ENCODE measurements at places on chromosomes 5 and 9. TPM values are rescaled to one million over a fixed set of nuclear protein-coding genes. Genes with fewer than 3 reads are reported as not detected.

Gene HARS2
- total RNA-seq = 21.1 TPM

- H3K27ac ChIP-seq = no peak overlapping the region
- no peak for DNase-seq
- H3K27me3 ChIP-seq = no peaks in the 10 kb centered on the region
- no peaks in the 10 kb centered on the region for H3K36me3 ChIP-seq
These were observed 667.8 kb upstream of the RGMB start for GRCh38 chr5:98105681-98106080.

- no peak for DNase-seq
- H3K4me3 ChIP-seq = no peak overlapping the region
- H3K4me1 ChIP-seq = no peaks in the 10 kb centered on the region
- H3K36me3 ChIP-seq = no peaks in the 10 kb centered on the region
- H3K27ac ChIP-seq = no peak overlapping the region
These were observed 158.9 kb downstream of the HINT1 start for GRCh38 chr5:131005963-131006684.

- no peaks in the 10 kb centered on the region for H3K4me1 ChIP-seq
- H3K4me3 ChIP-seq = no peak overlapping the region
- H3K36me3 ChIP-seq = no peaks in the 10 kb centered on the region
- DNase-seq = no peak
These were observed 34.9 kb downstream of the SH3GL2 start for GRCh38 chr9:17613758-17614157.

Gene LURAP1L
- total RNA-seq = 12.3 TPM

DNA sequence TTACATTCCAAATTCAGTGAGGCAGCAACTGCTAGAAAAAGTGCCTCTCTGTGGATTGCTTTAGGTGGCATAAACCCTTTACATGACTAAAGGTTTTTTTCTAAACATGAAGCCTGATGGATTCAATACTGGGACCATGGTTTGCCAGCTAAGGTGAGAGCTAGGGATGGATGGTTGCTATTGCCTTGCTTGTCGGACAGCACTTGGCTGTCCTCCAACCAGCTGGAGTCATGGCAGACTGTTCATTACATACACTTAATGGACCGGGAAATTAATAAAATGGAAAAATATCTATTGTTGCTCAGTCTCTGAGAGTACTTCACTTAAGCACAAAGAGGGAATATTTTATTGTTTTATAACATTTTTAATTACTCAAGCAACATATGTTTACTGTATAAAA is 116.9 kb upstream of the TRPC7 start:
- no peaks in the 10 kb centered on the region for H3K4me1 ChIP-seq
- H3K4me3 ChIP-seq = no peak overlapping the region
- H3K27ac ChIP-seq = no peak overlapping the region
- DNase-seq = no peak
- H3K36me3 ChIP-seq = no peaks in the 10 kb centered on the region
- no peaks in the 10 kb centered on the region for H3K27me3 ChIP-seq

GRCh38 chr9:124894741-124895170 is 32.8 kb downstream of the ARPC5L start:
- no peaks in the 10 kb centered on the region for H3K36me3 ChIP-seq
- no peaks in the 10 kb centered on the region for H3K4me1 ChIP-seq
- H3K4me3 ChIP-seq = no peak overlapping the region
- no peak overlapping the region for H3K27ac ChIP-seq

GRCh38 chr5:160152901-160153300 is 33.7 kb upstream of the PWWP2A start:
- H3K36me3 ChIP-seq = no peaks in the 10 kb centered on the region
- DNase-seq = no peak
- H3K27ac ChIP-seq = no peak overlapping the region
- H3K4me1 ChIP-seq = no peaks in the 10 kb centered on the region
- no peaks in the 10 kb centered on the region for H3K27me3 ChIP-seq

DNA sequence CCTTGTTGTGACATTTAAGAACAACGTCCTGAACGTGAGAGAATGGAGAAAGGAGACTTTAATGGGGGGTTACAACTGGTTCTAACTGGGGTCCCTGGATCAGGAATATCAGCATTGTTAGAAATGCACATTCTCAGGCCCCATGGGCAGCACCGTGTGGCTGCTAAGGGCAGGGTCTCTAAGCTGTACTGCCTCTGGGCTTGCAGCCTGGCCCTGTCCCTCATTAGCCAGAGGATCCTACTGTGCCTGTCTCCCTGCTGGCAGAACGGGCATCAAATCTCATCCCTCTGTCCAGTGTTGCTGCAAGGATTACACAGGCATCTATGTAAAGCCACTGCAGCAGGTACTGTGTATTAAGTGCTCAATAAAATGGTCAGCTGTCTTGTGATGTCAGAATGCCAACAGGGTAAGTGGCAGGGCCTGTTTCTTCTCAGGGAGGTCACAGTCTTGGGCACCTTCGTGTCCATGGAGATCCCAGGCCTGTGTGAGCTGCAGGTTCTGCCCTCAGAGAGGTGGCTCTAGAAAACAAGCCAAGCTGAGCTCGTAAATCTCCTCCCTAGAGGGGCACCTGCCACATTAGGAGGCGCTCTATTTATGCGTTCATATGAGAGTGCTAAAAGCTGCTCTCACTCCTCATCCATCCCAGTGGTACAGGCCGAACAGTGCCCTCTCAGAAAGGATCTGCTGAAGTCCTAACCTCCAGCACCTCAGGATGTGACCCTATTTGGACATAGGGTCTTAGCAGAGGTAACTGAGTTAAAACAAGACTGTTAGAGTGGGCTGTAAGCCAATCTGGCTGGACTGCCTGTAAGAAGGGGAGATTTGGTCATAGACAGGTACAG is 210.5 kb downstream of the GADD45G start:
- H3K4me3 ChIP-seq = no peak overlapping the region
- H3K4me1 ChIP-seq = no peaks in the 10 kb centered on the region
- H3K27ac ChIP-seq = no peak overlapping the region
- no peaks in the 10 kb centered on the region for H3K36me3 ChIP-seq

Gene CCL21
- total RNA-seq = 84.9 TPM

GRCh38 chr9:33465596-33466564 is 7.8 kb downstream of the NOL6 start:
- no peaks in the 10 kb centered on the region for H3K4me1 ChIP-seq
- peaks cover 16% of the 10 kb centered on the region for H3K36me3 ChIP-seq
- no peak overlapping the region for H3K27ac ChIP-seq
- DNase-seq = no peak
- no peaks in the 10 kb centered on the region for H3K27me3 ChIP-seq
- H3K4me3 ChIP-seq = no peak overlapping the region

Gene SLC45A2
- total RNA-seq = not detected

DNA sequence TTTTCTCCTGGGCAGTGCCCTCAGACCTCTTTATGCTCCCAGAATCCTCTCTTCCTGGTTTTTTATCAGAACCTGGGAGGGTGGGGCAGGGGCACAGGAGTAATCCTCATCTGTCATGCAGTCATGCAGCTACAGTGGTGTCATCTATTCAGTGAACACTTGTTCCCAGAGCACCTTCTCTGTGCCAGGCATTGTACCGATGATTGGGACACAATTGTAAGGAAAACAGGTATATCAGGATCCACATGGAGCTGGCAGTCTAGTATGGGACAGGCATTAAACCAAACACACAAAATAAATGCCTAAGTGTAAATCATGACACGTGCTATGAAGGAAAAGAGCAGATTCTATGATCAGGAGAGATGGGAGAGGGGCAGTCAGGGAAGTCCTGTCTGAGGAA is 21.5 kb upstream of the IDNK start:
- no peaks in the 10 kb centered on the region for H3K36me3 ChIP-seq
- no peak for DNase-seq
- H3K27me3 ChIP-seq = no peaks in the 10 kb centered on the region
- no peaks in the 10 kb centered on the region for H3K4me1 ChIP-seq
- H3K27ac ChIP-seq = no peak overlapping the region

GRCh38 chr9:86093788-86094555 is 5.4 kb downstream of the GOLM1 start:
- no peaks in the 10 kb centered on the region for H3K4me1 ChIP-seq
- DNase-seq = peak; percentile 74
- no peaks in the 10 kb centered on the region for H3K27me3 ChIP-seq

DNA sequence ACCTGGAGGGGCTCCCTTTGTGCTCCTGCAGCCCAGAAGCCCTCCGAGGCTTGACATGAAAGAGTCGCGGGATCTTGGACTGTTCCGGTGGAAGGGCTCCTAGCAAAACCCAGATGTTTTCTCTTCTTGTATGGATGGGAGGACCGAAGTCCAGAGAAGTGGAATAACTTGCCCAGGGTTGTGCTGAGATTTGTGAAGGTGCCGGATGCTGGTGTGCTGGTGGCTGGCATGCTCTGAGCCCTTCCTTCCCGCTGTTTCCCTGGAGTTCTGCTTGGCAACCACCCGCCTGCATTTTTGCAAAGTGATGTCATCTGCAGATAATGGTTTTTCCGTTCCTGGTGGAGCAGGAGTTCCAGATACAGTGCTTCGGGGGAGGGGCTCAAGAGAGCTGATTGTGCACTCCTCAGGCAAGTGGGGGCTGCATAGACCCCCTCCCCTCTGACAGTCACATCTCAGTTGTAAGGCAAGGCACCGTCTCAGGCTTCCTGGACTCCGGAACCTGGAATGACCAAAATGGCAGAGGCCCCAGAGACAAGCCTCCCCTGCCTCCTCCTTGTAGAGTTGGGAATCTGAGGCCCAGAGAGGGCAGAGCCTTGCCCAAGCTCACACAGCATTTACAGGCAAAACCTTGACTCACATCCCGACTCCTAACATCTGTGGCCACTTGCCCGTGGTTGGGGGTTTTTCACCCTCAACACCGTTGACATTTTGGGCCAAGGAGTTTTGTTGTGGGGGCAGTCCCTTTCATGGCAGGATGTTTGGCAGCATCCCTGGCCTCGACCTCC is 157.0 kb downstream of the RGS3 start:
- peak; percentile 79 for DNase-seq
- H3K27ac ChIP-seq = peak overlapping the region; percentile 94
- H3K4me3 ChIP-seq = no peak overlapping the region
- no peaks in the 10 kb centered on the region for H3K27me3 ChIP-seq
- peaks cover 22% of the 10 kb centered on the region for H3K4me1 ChIP-seq

Gene DDX46
- 37.8 TPM for total RNA-seq

DNA sequence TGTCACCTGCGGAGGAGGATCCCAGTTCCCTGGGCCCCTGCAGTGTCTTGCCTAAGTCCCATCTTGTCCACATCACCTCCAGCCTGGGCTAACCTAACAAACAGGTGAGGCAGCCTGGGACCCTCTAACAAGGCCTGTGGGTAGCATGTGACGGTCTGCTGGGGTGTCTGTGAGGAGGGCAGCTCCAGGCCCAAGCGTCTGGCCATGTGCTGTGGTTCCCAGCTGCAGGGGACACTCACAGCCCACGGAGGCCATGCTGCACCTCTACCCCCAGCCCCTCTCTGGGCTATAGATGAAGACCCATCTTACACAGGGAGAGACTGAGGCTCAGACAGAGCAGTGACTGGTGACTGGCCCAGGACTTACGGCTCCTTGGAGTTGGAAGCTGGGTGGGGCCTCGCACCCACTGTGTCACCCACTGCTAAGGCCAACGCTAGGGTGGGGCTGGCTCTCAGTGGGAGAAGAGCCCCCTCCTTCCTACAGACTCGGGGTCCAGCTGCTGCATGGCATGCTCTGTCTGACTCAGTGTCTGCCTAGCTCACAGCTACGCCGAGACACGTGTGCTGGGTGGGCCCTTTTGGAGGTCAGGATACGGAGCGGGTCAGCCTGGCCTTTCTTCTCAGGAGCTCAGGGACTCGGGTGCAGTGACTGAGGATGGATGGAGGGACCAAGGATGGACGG is 40.8 kb upstream of the RNF130 start:
- H3K4me3 ChIP-seq = no peak overlapping the region
- no peaks in the 10 kb centered on the region for H3K4me1 ChIP-seq
- H3K27me3 ChIP-seq = no peaks in the 10 kb centered on the region
- DNase-seq = peak; percentile 41
- H3K27ac ChIP-seq = no peak overlapping the region

Gene C5
- 5.9 TPM for total RNA-seq

- no peaks in the 10 kb centered on the region for H3K27me3 ChIP-seq
- no peak for DNase-seq
- H3K36me3 ChIP-seq = no peaks in the 10 kb centered on the region
- H3K27ac ChIP-seq = no peak overlapping the region
- no peak overlapping the region for H3K4me3 ChIP-seq
These were observed 385.9 kb upstream of the CHD1 start for GRCh38 chr5:99314721-99315120.

GRCh38 chr5:93708442-93708841 is 33.0 kb downstream of the POU5F2 start:
- H3K27ac ChIP-seq = no peak overlapping the region
- H3K27me3 ChIP-seq = no peaks in the 10 kb centered on the region
- H3K4me1 ChIP-seq = no peaks in the 10 kb centered on the region
- DNase-seq = no peak
- no peaks in the 10 kb centered on the region for H3K36me3 ChIP-seq

DNA sequence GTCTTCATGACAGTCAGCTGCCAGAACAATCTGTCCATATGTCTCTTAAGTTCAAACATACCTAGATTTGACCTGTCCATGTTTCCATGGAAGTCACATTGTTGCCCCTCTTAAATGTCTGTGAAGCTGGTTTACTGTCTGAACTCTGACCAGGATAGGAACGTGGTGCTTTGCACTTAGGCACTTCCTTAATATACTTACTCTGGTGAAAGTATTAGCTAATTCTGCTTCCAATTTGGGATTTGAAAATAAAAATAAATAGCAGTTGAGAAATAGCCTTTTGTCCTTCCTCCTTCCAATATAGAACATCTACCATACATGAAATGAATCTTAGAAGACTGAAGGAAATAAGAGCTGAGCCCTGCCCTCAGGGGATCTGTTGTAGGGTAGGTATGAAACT is 524.5 kb upstream of the CLINT1 start:
- no peaks in the 10 kb centered on the region for H3K4me1 ChIP-seq
- H3K4me3 ChIP-seq = no peak overlapping the region
- DNase-seq = no peak
- H3K27me3 ChIP-seq = no peaks in the 10 kb centered on the region
- no peak overlapping the region for H3K27ac ChIP-seq
- no peaks in the 10 kb centered on the region for H3K36me3 ChIP-seq
